Activated CD4-positive, alpha-beta T cell treated with anti-CD3 and anti-CD28 coated beads for 24 hours (primary cell): ENCODE measurements at places on chromosomes 2 and 18.

- no peak for DNase-seq
Observed at GRCh38 chr2:168212167-168212566, 35.2 kb downstream of the STK39 start.

GRCh38 chr18:47929681-47930198 lies 719 bp downstream of the SMAD2 start:
- DNase-seq: no peak

DNA sequence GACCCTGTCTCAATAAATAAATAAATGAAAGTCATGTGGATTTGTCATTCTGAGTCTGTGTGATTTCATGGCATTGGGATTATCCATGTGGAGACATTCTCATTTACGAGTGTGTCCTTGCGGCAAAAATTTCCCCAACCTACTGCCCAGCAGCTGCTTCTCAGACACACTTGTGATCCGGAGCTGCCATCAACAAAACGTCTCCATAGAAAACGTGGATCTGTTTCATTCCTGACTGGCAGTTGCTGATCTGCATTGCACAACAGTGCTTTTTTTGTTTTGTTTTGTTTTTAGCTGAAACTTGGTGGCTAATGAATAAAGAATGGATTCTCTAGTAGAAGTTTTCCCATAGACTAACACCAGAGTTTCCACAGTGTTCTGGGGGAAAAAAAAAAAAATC lies 74.7 kb downstream of the TGIF1 start:
- DNase-seq: no peak

DNA sequence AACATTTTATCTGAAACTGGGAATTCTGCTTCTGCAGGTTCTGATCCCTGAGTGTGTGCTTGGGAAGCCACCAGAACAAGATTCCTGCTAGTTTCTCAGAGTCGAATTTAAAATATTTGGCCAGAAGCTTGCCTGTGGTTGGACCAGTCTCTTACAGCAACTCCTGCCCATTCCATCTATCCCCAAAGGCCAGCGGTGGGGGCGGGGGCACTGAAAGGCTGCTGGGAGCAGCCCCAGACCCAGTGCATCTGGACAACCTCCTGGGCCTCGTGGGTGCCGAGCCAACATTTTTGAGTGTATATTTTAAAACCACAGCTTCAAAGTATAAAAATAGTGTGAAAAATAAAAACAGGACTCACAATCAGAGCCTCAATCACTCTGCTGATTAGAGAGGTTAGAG lies 38.6 kb upstream of the ZFP36L2 start:
- no peak for DNase-seq
